ENCODE measurements at places on chromosomes 7 and 10.
A peak's percentile ranks its signal among the peaks of the same experiment; 100 is the strongest.

DNA sequence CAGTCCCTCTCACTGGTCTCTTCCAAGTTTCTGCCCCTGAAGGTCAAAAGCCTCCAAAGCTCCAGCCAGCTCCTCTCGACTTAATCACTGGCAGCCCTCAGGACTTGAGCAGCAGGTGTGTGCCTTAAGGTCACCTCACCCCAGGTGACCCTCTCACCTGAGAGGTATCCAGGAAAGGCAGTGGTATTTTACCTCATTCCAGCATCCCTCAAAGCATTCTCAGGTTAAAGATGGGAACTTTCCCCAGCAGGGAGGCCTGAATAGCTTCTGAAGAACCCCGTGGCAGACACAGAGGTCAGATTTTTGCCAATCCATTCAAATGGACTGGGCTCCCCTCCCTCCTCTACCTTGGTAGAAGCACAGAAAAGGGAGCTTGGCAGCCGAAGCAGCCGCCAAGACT, 148.2 kb downstream of the GFRA1 start:
- no peak for DNase-seq

GRCh38 chr10:132836832-132837540, 51.0 kb upstream of the NKX6-2 start:
- peak; percentile 86 for DNase-seq

DNA sequence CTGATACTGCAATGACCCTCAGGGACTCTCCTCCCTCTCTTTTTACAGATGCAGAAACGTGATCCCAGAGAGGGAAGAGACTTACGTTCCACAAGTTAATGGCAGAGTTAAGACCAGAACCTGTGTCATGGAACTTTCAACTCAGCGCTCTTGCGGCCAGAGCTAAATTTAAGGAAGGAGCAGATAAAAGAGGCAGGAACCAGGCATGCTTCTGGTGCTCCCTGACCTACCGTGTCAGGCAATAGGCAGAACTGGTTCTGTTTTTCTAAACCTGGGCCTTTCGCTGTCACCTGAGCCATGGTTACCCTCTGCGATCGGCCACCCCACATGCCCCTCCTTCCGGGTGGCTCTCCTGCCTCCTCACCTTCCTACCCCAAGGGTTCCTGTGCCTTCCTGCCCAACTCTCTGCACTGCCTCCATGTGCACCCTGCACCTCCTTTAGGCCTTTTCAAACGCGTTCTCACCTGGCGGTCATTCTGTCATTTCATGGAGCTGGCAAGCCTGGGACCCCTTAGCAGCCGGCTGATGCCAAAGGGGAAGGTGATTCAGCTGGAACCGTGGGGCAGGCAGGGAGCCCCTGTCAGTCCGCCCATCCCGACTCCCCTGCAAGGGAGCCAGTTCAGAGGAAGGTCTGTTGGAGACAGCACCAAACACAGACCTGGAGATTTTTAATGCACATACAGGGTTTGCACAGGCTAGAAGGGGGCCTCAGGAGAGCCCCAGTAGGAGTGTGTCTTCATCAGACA, 7.7 kb upstream of the GBX1 start:
- no peak for DNase-seq

DNA sequence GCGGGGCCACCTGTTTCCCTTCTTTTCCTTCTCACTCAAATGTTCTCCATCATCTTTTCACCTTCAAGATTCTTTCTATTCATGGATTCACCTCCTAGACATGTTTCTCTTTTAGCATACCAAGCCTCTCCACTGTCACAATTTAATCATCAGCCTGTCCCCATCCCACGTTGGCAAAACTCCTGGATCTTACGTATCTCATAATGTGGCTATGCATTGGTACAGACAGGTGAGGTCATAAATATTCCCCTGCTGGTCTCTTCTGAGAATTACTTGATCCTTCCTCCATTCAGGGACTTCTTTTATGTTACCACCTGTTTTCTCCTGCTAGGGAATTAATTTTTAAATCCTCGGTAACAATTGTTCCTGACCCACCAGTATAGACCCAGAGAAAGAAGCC, 262.6 kb upstream of the NEBL start:
- DNase-seq, result no peak

GRCh38 chr10:113326160-113327111, 226.4 kb upstream of the HABP2 start:
- DNase-seq, result peak; percentile 31

- peak; percentile 27 for DNase-seq
Observed at GRCh38 chr10:32244421-32245207, 102.3 kb downstream of the EPC1 start.

DNA sequence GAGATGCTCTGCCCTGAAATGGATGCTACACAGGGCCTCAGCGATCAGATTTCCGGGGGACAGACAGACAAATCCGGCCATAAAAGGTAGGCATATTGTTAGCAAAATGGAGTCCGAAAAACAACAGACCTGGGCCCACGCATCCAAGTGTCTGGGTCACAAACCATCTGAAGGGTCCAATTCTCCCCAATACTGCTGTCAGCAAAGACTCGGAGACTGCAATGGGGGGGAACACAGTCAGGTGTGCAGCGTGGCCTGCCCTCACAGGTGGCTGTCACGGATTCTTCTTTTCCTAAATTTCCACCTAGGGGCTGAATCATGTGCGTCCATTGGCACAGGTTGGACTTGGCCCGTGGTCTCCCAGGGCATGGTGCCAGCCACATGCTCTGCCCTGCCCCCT, 12.9 kb downstream of the PKD1L1 start:
- DNase-seq, result no peak

DNA sequence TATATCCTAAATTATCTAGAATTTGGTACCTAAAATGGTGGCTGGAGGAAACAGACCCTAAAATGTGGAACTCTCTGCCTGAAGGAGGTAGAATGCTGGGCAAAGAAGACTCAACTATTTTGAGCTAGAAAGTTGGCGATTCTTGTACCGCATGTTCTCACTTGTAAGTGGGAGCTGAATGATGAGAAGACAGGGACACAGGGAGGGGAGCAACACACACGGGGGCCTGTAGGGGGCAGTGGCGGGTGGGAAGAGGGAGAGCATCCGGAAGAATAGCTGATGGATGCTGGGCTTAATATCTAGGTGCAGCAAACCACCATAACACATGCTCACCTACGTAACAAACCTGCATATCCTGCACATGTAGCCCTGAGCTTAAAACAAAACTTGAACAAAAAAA, 250.6 kb downstream of the CALN1 start:
- no peak for DNase-seq

DNA sequence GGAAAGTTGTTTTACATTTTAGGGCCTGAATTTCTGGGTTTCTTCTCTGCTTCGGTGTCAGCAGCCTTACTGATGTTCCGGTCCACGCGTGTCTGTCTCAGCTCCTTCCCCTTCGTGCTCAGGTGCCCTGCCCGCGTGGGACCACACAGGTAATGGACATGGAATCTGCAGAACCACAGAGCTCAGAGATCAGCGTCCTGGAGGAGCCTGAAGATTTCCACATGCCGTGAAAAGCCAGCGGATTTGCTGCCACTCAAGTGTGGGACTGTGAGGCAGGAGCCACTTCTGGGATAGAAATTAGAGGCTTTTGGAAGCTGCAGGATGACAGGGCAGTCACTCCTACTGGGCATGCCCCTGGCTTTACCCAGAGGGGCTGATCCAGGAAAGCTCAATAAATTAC, 666.1 kb upstream of the FOXK1 start:
- no peak for DNase-seq

- no peak for DNase-seq
Observed at GRCh38 chr10:29926693-29927048, 132.7 kb downstream of the JCAD start.

Data from GM20000 (cell line).